Sigmoid colon (tissue), 7 donors: ENCODE measurements at places on chromosomes 3 and 15. TPM values are rescaled to one million over a fixed set of nuclear protein-coding genes. Genes with fewer than 3 reads are reported as not detected.

The ARPP21 gene
- 1.1 TPM for total RNA-seq

The KIF15 gene
- 1.1 TPM for total RNA-seq

The CATSPER2 gene
- 1.8 TPM for total RNA-seq

The ITIH1 gene
- total RNA-seq: not detected

The PLXNB1 gene
- total RNA-seq: 162 TPM
